Mammary epithelial cell (primary cell): ENCODE measurements at places on chromosomes 4 and X.

- peak; percentile 33 for DNase-seq
These were observed 19.5 kb upstream of the ZNF41 start for GRCh38 chrX:47502316-47503125.

DNA sequence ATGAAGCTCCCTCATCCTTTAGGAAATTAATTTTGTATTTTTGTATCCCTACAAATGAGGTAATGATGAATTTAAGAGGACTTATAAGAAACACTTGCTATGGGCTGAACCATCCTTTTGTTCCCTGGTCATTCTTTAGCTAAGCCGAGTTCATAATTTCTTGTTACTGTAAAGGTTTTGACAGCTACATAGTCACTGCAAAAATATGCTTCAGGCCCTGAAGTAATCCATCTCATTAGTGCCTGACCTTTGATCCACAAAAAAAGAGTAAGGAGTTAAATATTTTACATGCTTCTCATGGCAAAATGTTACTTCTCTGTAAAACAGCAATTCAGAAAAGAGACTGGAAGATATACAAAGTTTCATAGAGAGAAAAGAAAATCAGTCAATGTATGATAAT, 290.6 kb upstream of the SLIT2 start:
- DNase-seq, result no peak

DNA sequence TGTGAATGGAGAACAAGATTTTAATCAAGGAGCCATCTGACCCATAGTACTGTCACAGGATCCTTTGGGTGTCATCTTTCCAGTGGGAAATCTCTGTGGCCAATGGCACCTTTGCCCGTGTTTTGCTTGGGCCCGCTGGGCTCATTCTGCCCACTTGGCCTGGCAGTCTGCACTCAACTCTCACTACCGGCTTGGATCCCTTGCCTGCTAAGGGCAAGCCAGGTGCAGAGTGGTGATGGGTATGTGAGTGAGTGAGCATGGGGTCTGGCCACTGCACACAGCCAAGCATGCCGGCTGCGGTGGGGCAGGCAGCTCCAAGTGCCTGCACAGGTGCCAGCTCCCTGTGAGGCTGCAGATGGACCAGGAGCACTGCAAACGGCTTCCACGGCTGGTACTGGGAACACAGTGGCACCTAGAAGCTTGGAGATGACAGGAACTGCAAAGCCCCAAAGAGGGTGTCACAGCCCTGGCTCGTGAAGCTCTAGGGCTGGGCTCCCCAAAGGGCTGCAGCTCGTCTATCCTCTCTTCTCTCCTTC, 454.5 kb downstream of the TMA16 start:
- no peak for DNase-seq

DNA sequence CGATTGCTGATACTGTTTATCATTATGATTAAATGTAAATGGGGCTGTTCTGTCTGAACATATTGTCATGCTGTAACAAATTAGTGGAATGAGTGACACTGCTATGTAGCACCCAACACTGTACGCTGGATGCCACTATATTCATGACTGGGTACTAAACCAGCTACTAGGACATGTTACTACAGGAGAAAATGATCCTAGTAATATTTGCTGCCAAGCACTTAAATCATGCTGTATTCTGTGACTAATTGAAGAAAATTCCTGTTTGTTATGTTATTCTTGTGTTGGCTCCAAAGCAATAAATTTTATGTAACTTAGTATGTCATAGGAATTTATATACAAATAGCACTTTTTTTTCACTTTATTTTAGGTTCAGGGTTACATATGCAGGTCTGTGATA, 804.2 kb downstream of the CENPC start:
- DNase-seq, result peak; percentile 70
